ENCODE measurements at places on chromosomes 4 and X.

DNA sequence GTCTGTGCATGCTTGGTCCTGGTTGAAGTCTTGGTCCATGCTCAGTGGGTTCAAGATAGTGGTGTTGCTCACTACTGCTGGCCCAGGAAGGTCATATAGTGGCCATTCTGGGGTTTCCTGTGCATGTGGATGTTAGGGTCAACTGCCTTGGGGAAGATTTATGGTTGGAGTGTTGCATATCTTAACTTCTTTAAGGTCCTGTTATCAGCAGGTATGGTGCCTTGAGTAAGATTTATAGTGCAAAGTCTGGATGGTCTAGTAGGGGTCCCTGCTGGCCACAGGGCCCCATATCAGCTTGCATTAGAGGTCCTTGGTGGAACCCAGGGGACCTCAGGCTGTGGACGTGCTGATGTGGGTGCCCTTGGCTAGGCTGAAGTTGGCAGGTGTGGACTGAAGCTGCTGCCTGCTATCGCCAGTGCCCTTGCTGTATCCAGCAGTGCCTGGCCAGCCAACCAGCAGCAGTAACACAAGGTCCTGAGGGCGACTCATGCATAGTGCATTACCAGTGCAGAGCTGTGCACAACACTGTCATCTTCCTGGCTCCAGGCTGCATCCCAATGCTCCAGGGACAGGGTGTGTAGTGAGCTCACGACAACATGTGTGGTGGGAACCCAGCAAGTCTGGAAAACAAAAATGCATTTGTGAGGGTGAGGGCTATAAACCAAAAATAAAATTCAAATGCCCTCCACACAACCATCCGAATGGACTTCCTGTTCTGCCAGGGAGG, 61.0 kb downstream of the BEX3 start:
- no peak for DNase-seq

GRCh38 chrX:21974011-21974385, 33.5 kb downstream of the SMS start:
- DNase-seq = peak; percentile 77

GRCh38 chr4:54852602-54853001, 194.8 kb downstream of the KIT start:
- no peak for DNase-seq

- peak; percentile 27 for DNase-seq
These were observed 309.9 kb downstream of the ARAP2 start for GRCh38 chr4:35934320-35934981.

GRCh38 chrX:666762-667720, 36.5 kb downstream of the SHOX start:
- DNase-seq = no peak

DNA sequence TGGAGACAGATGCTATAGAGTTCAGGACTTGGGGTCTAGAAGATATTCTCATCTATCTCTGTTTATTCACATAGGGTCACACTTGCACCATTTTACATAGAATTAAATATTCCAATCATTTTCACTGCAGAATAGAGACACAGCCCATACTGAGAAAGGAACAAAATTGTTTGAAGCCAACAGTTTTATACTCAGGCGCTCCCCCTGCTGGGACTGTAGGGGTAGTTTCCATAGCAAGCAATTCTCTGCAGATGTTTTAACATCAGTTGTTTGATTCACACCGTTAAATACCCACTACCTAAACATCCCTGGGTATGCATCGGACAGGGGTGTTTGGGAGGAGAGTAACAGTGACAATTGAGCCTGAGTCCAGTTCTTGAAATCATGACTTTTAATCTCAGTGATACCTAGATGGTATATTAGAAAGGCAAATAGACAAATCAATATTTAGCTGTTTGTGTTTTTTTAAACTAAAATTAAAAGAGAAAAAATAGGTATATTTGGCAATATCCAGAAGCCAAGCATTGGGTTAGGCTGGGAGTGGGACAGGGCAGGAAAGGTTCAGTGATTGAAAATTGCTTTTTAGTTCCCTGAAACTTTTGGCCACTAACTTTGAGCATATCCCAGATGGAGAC, 33.8 kb downstream of the LONRF3 start:
- DNase-seq = peak; percentile 28
